ENCODE measurements at places on chromosomes 5 and 9.

- no peak for DNase-seq
Measured at GRCh38 chr5:147474140-147474539, 35.7 kb downstream of the DPYSL3 start.

- no peak for DNase-seq
Measured at GRCh38 chr5:9409413-9409960, 136.4 kb downstream of the SEMA5A start.

DNA sequence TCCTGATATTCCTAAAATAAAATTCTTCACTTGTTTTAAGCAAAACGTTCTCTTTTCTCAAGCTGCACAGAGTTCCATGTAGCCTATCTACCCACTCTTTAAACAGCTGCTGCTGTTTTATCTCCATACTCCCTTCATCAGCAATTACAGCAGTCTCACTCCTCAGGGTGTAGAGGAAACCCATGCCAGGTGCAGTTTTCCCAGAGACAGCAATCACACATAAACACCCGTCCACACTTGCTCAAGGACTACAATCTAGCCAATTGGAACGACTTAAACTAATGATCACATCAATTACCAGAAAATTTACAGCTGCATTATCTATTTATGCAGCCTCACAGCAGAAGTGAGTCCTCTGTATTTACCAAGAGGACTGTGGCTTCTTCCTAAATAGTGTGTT, 141.7 kb downstream of the HTR1A start:
- DNase-seq = no peak

GRCh38 chr9:115442054-115442453, 324.1 kb upstream of the TNC start:
- DNase-seq = no peak

GRCh38 chr5:18438126-18438525, 803.9 kb downstream of the TAF11L14 start:
- no peak for DNase-seq

DNA sequence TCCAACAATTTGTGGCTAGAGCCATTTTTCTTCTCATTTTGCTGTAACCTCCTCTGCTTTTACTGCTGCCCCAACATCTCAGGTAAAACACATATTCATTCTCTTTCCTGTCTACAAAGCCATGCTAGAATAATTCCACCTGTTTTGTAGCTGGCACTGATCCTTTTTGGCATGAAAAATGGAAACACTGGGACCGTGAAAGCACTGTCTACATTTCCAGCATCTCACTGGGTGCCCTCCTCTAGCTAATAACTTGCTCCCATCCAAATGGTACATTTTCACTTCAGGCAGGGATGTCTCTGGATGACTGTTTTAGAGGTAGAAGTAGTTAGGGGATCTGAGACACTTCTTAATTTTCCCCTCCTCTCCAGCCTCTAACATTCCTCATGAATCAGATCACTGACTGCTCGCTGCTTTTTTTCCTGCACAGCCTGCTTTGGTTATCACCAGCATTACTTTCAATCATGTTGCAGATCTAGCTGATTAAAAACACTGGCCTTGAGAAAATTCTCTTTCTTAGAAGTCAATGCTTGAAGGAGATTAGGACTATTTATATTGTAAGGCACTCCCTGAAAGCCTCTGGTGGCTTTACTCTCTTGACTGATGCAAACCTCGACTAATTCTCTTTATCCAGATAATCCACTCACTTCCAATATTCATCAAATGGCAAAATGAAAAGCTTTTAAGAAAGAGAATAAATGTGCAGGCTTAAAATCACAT, 1312.6 kb upstream of the DMAC1 start:
- DNase-seq = no peak

GRCh38 chr5:56319526-56320181, 86.5 kb upstream of the ANKRD55 start:
- no peak for DNase-seq

DNA sequence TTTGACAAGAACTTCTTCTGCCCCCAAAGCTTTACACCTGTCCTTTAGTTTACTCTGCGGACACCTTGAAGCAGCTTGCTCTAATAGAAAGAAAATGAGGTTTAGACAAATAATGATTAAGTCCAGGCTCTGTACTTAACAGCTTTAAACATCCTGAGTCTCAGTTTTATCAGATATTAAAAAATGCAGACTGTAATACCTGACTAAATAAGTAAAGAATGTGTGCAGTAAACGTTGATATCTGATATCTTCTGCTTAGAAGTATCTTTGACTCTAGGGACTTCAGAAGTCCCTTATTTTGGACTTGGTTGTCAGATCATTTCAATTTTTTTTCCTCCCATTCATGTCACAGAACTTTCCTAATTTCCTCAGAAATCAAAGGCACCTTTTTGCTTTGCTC, 1060.4 kb downstream of the CDH12 start:
- no peak for DNase-seq

- no peak for DNase-seq
Measured at GRCh38 chr9:76181020-76181641, 213.1 kb downstream of the RFK start.

DNA sequence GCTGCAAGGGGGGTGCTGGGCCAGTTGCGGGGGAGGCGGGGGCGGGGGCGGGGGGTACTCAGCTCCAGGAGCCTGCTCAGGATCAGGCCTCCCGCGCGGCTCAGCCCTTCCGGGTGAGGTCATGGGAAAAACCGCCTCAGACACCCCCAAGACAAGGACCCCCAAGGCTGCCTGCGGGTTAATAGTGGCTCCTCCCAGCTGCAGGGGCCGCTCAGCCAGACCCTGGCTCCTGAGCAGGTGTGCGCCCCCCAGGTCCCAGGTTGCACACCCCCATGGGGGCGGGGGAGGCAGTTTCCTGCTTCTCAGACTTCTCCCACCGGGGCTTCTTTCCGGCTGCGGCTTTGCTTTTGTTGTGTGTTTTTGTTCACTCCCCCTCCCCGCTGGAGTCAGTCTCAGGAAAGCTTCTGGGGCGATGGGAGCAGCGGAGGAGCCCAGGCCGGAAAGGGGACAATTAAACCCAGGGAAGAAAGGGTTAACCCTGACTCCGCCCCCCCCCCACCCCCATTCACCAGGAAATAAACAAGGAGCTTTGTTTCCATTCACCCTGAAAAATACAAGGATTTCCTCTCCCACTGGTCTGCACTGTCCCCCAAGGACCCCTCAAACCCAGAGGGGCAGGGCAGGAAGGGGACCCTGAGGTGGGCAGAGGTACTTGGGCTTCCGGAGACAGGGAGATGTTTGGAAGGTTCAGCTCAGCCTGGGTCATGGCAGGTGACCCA, 42.3 kb upstream of the NOTCH1 start:
- no peak for DNase-seq

GRCh38 chr5:56310711-56311204, 77.6 kb upstream of the ANKRD55 start:
- DNase-seq = no peak
